Caco-2 (cell line): ENCODE measurements at places on chromosomes 11 and 22.

- peak; percentile 8 for DNase-seq
These were observed 414 bp upstream of the PNPLA3 start for GRCh38 chr22:43923191-43923590.

GRCh38 chr11:111925953-111926352 lies 7.2 kb downstream of the C11orf52 start:
- DNase-seq, result no peak

DNA sequence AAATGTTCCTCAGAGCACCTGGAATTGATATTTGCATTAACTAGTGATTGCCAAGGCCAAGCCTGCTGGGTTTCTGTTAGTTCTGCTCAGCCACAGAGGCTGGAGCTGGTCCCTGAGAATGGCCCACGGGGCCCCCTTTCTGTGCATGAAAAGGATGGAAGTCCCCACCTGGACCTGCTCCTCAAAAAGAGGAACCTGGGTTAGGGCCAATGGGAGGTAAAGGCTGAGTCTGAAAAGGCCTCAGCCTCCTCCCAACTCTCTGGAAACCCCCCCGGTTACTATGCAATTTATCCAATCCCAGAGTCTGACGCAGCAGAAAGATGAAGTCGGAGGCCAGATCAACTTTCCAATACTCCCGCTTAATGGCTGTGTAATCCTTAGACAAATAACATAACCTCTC lies 6.8 kb upstream of the CREB3L1 start:
- no peak for DNase-seq

GRCh38 chr22:50280022-50280707 lies 10.0 kb upstream of the MAPK11 start:
- DNase-seq, result no peak

- DNase-seq, result no peak
These were observed 3.3 kb downstream of the SGSM1 start for GRCh38 chr22:24809331-24809730.

DNA sequence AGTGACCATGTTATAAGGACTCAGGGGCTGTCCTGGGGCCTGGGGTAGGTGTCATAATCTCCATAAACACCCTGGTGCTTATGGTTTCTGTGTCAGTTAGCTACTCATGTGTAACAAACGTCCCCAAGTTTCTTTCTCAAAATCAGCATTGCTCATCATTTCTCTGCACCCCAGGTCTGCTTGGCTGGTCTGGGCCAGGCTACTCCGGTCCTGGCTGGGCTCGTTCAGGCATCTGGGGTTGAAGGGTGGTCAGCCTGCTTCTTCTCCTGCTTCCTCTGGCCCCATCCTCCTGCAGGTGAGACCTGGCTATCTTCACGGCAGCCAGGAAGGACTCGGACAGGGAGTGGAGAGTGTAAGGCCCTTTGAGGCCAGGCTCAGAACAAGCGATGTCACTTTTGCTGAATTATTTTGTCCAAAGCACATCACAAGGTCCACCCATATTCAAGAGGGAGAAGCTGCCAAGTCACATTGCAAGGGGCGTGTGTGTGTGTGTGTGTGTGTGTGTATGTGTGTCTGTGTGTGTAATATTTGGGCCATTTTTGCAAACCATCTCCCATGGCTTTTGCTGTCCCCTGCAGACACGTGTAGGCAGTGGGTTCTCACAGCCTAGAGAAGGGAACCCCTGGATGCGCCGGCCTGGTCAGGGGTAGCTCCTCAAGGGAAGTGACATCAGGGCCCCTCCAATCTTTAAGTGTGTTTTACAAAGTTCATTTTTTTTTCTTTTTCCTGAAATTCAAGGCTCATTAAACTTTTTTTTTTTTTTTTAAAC lies 535.8 kb downstream of the TBC1D22A start:
- no peak for DNase-seq

GRCh38 chr11:43419460-43419859 lies 60.7 kb downstream of the TTC17 start:
- DNase-seq, result no peak

DNA sequence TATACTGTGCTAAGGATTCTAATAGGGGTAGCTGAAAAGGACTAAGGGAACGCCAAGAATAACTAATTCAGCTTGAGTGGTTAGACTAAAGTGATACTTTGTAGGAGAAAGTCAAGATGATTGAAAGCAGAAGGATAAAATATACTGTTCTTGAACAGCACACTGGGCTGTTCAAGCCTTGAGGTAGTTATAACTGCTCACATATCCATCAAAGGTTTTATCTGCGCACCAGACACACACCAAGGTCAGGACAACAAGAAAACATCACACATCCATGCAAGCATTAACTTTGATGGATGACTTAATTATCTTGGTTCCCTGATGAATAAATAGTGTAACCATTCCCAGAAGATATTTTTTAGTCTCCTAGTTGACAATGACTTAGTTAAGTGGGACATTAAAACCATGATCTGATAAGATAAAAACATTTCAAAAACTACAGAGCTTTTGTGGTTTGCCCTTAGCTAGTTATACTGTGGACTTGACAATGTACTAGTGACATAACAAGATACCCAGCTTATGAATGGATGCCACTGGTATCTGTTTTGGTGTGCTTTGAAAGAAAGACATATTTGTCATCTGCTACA lies 728.9 kb downstream of the JRKL start:
- DNase-seq, result no peak

DNA sequence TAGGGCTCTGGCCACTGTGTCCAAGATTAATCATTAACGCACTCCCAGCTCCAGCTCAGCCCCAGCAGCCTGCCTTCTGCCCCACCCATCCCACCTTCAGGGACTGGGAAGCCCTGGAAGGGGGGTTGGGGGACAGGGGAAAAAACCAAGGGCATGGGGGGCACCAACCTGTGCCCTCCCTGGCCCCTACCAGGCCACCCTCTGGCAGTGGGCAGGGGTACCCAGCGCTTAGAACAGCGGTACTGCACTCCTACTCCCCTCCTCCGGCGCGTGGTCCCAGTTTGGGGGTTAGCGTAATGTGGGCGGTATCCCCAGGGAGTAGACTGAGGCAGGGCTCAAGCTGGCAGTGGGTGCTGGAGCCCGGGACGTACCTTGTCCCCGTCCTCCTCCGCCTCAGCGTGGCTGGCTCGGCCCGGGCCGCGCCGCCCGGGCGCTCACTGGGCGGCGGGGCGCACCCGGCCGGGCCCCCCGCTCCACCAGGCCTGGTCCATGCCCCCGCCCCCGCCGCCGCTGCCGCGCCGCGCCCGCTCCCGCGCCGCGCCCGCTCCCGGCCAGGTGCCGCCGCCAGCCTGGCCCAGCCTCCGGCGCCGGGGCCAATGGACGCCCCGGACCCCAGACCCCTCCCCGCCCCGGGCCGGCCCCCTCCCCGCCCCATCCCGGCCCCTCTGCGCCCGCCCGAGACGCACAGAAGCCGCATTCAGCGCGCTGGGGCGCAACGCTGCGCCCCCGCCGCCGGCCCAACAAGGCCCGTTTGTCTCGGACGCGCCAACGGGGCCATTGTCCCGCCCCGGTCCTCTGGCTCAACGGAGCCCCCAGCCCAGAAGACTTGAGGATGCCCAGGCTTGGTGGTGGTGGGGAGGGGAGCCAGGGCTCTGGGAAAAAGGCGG lies at the start of gene GAL3ST1:
TSS of gene GAL3ST1 (minus strand) at position 571 of the 887 bp plus-strand sequence. CDS start 17,273 bp downstream, outside the sequence.
- DNase-seq, result peak; percentile 80

GRCh38 chr11:26144911-26145310 lies 187.0 kb upstream of the ANO3 start:
- DNase-seq, result no peak

- no peak for DNase-seq
These were observed 107.5 kb upstream of the OR4B1 start for GRCh38 chr11:48109046-48109666.

GRCh38 chr11:118152552-118153471 lies at the start of gene SCN4B:
Gene SCN4B (minus strand): TSS chr11:118152823. CDS start chr11:118152673, 150 bp downstream.
- peak; percentile 71 for DNase-seq

- no peak for DNase-seq
These were observed 2.5 kb downstream of the CHORDC1 start for GRCh38 chr11:90220391-90220790.

DNA sequence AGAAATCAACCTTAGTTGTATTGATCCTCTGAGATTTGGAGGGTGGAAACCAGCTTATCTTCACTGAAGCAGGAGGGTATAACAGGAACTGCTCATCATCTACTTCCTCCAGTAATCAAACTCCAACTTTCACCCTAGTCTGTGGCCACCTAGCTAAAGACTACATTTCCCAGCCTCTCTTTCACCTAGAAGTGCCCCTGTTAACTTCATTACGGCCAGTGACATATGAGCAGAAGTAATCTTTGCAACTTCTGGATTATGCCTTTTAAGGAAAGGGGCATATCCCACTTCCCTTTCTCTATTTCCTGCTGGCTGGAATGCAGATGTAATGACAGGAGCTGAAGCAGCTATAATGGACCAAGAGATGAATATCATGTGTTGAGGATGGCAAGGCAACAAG lies 7.6 kb upstream of the VPS37C start:
- no peak for DNase-seq

- DNase-seq, result no peak
These were observed 58.0 kb downstream of the MCM5 start for GRCh38 chr22:35457729-35458546.

GRCh38 chr22:19419464-19420178 lies 11.9 kb downstream of the HIRA start:
- no peak for DNase-seq

- DNase-seq, result no peak
These were observed 1182.5 kb downstream of the TBC1D22A start for GRCh38 chr22:47944941-47945340.

- DNase-seq, result peak; percentile 73
These were observed at the start of gene CLMP for GRCh38 chr11:123195188-123196059. Gene CLMP (minus strand): TSS chr11:123195248. CDS start chr11:123194940, 308 bp downstream.
